ENCODE measurements at places on chromosomes 12 and 14. TPM values are rescaled to one million over a fixed set of nuclear protein-coding genes. Genes with fewer than 3 reads are reported as not detected.

GRCh38 chr12:91178139-91178561 is 4.5 kb downstream of the DCN start:
- H3K36me3 ChIP-seq = no peaks in the 10 kb centered on the region
- H3K27ac ChIP-seq = no peak overlapping the region
- H3K4me1 ChIP-seq = no peaks in the 10 kb centered on the region
- H3K27me3 ChIP-seq = no peaks in the 10 kb centered on the region

GRCh38 chr14:103102689-103103260 is 8.2 kb downstream of the EXOC3L4 start:
- peaks cover 77% of the 10 kb centered on the region for H3K4me1 ChIP-seq
- no peaks in the 10 kb centered on the region for H3K36me3 ChIP-seq
- peak overlapping the region; percentile 63 for H3K27ac ChIP-seq
- H3K4me3 ChIP-seq = no peak overlapping the region
- H3K27me3 ChIP-seq = no peaks in the 10 kb centered on the region
- no peak for DNase-seq

- H3K4me3 ChIP-seq = no peak overlapping the region
- H3K36me3 ChIP-seq = no peaks in the 10 kb centered on the region
- no peaks in the 10 kb centered on the region for H3K4me1 ChIP-seq
Observed at GRCh38 chr12:13223179-13223804, 26.8 kb downstream of the EMP1 start.

- no peaks in the 10 kb centered on the region for H3K27me3 ChIP-seq
- DNase-seq = no peak
- H3K4me3 ChIP-seq = no peak overlapping the region
- H3K4me1 ChIP-seq = peaks cover 6% of the 10 kb centered on the region
- H3K36me3 ChIP-seq = peaks cover 3% of the 10 kb centered on the region
- no peak overlapping the region for H3K27ac ChIP-seq
Observed at GRCh38 chr12:40240779-40241178, 16.0 kb downstream of the LRRK2 start.

- no peak overlapping the region for H3K27ac ChIP-seq
- H3K4me1 ChIP-seq = no peaks in the 10 kb centered on the region
- no peak overlapping the region for H3K4me3 ChIP-seq
- no peaks in the 10 kb centered on the region for H3K27me3 ChIP-seq
- no peak for DNase-seq
Observed at GRCh38 chr12:307406-307805, 44.8 kb upstream of the SLC6A13 start.

- H3K36me3 ChIP-seq = no peaks in the 10 kb centered on the region
- no peaks in the 10 kb centered on the region for H3K4me1 ChIP-seq
- DNase-seq = no peak
- H3K27ac ChIP-seq = no peak overlapping the region
Observed at GRCh38 chr14:80364274-80364673, 153.0 kb upstream of the DIO2 start.

DNA sequence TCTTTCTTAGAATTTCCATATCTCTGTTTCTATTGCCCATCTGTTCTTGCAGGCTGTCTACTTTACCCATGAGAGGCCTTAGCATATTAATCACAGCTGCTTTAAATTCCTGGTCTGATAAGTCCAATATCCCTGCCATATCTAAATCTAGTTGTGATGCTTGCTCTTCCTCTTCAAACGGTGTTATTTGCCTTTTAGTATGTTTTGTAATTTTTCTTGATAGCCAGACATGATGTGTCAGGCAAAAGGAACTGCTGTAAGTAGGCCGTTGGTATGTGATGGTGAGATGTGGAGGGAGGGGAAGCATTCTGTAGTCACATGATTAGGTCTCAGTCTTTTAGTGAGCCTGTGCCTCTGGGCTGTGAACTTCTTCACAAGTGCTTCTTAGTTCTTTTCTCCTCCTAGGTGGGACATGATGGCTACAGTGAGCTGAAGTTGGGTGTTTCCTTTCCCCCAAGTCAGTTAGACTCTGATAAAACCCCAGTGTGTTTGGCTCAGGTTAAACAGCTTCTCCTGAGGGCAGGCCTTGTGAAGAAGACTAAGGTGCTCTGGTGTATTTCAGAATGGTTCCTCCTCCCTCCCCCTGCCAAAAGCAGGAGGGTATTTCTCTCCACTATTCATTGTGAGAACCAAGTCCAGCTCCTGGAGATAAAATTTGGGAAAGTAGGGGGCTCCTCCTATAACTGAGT is 195.9 kb upstream of the PARP11 start:
- no peak overlapping the region for H3K27ac ChIP-seq
- no peak for DNase-seq
- no peaks in the 10 kb centered on the region for H3K36me3 ChIP-seq
- no peaks in the 10 kb centered on the region for H3K27me3 ChIP-seq

- no peak overlapping the region for H3K27ac ChIP-seq
- H3K27me3 ChIP-seq = no peaks in the 10 kb centered on the region
- no peak for DNase-seq
- no peaks in the 10 kb centered on the region for H3K4me1 ChIP-seq
- no peak overlapping the region for H3K4me3 ChIP-seq
Observed at GRCh38 chr14:89504091-89504490, 87.1 kb upstream of the FOXN3 start.

The ABCD2 gene
- total RNA-seq = 0.25 TPM

The TPH2 gene
- not detected for total RNA-seq

The GUCY2C gene
- not detected for total RNA-seq

The SCARB1 gene
- total RNA-seq = 138 TPM

Data from right lobe of liver (tissue), 6 donors.